ENCODE measurements at places on chromosomes 7 and 10.

GRCh38 chr7:108079276-108079647 is 50.9 kb downstream of the LAMB4 start:
- no peak for DNase-seq

DNA sequence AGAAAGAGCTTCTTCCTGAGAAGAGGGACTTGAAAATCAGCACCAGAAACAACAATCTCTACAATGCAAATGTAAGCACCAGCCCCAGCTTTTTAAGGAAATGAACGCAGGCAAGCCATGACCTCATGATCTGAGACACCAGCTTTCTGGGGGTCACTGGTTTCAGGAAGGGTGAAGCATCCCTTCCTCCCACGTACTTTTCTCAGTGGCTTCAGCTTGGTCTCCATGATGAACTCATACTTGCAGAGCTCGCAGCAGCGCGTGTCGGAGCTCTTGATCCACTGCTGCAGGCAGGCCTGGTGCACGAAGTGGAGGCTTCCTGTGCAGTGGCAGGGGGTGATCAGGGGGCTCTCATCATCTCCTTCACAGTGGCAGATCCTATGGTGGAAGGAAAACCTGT is 87.0 kb downstream of the ALOX5 start:
- no peak for DNase-seq

DNA sequence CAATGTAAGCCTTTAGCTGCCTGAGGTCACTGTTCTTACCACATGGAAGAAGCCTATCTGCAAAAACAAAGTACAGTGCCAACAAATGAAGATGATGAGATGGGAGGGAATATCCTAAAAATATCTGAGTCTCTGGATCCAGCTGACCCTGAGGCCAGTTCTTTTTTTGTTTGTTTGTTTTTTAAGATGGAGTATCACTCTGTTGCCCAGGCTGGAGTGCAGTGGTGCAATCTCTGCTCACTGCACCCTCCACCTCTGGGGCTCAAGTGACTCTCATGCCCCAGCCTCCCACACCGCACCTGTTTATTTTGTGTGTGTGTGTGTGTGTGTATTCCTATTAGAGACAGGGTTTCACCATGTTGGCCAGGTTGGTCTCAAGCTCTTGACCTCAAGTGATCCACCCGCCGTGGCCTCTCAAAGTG is 44.9 kb downstream of the HYCC1 start:
- DNase-seq: no peak

- peak; percentile 71 for DNase-seq
Observed at GRCh38 chr10:126420567-126421300, 32.5 kb upstream of the ADAM12 start.

GRCh38 chr10:89374713-89375141 is 3.1 kb upstream of the IFIT1B start:
- peak; percentile 29 for DNase-seq

DNA sequence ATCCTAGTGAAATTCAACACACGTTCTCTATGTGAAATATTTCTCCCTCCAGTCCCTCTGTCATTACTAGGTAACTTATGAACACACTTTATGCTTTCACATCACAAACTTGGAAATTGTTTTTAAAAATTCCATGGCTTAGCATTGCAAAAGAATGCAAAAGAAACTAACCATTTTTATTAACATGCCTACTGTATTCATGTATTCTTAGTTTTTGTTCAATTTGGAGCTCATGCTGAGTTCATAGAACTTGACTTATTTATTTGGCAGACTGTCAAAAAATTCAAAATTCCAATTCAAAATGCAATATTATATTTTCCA is 155.0 kb upstream of the SEMA3C start:
- DNase-seq: no peak

GRCh38 chr10:4243651-4244050 is 458.6 kb upstream of the KLF6 start:
- peak; percentile 94 for DNase-seq

GRCh38 chr7:71498381-71498780 is 366.4 kb downstream of the GALNT17 start:
- DNase-seq: no peak

DNA sequence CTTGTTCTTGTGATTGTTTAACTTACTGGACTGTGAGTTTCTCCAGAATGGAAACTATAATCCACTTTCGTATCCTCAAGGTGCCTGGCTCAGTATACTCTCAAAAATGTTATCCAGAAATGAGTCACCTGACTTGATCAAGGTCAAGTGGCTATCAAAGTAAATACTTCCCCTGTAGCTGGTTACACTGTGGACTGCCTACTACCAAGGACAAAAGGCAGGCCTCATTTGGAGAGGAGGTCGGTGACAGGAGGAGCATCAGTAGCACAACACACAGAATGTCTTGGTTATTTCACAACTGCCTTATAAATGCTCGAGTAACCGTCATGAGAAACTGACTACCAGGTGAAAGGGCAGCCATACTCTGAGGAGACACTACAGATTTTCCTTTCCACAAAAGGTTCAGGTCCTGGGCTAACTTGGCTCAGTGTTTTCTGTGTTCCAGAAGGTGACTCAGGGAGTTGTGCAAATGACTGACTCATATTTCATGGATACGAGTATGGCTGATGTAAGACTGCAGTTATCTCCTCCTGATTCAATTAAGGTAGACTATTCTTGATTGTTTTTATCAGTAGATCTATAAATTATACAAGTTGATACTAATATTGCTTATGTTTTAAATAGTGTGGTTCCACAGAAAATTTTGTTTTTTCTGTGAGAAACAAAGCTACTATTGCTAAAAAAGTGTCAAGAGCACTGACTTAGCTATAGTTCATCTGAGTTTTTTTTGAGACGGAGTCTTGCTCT is 4.2 kb upstream of the CCNY start:
- DNase-seq: peak; percentile 78

- DNase-seq: peak; percentile 63
Observed at GRCh38 chr7:122885583-122886356, 490 bp downstream of the CADPS2 start.

GRCh38 chr7:80263333-80263732 is 128.7 kb downstream of the GNAI1 start:
- no peak for DNase-seq

DNA sequence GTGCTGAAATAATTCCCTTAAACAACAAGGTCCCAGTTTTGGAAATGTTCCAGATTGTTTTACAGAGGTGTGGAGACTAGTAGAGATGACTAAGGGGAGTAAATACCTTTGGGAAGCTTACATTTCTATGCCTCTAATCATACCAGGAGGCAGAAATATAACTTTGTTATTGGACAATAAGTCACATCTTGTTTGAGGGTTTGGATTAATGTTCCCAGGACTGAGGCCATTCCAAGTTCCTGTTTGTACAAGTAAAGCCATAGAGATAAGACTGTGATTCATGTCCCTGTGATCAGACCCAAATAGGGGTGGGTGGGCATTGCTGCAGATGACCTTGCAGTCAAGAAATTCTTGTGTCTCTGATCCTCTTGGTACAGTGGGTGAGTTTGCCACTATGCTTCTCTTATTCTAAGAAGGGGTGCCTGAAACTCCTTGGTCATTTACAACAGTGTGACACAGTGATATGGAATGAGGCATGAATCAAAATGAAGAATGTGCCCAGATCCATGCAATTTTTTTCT is 508.3 kb downstream of the SORCS3 start:
- DNase-seq: peak; percentile 65

DNA sequence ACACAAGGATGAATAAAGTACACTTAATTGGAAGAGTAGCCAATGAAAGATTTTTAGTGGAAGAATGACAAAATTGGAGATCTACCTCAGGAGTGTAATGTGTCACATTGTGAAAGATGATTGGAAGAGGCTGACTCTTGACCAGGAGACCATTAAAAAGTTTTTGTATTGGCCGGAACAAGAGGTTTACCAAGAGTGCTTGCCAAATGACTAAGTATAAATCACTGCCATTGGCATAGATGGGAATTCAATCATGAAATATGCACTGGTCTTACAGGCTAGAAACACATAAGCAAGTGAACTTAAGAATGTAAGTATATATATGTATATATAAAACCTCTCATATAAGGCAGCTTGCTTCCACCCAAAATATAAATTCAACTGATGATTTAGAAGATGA is 58.7 kb upstream of the TFEC start:
- no peak for DNase-seq

- DNase-seq: no peak
Observed at GRCh38 chr10:91150631-91151030, 69.8 kb upstream of the PCGF5 start.

- DNase-seq: no peak
Observed at GRCh38 chr7:14137676-14138075, 148.2 kb upstream of the ETV1 start.

GRCh38 chr7:7318601-7319000 is 136.3 kb downstream of the C1GALT1 start:
- no peak for DNase-seq

DNA sequence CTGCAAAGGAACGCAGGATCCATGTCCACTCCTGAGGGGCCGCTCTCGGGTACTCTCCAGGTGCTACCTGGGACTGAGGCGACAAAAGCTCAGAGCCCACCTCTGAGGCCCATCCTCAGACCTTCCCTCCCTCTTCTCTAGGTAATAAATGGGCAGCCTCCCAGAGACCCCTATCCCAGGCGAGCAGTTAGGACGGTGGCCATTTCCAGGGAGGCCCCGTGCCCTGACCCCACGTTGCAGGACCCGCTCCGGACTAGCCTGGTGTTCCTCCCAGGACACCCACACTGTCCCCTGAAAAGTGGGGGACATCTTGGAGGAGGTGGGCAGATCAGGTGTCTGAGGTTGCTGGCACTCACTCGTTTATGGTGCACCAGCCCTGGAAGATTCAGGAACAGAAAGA is 44.3 kb downstream of the PRKAG2 start:
- no peak for DNase-seq

DNA sequence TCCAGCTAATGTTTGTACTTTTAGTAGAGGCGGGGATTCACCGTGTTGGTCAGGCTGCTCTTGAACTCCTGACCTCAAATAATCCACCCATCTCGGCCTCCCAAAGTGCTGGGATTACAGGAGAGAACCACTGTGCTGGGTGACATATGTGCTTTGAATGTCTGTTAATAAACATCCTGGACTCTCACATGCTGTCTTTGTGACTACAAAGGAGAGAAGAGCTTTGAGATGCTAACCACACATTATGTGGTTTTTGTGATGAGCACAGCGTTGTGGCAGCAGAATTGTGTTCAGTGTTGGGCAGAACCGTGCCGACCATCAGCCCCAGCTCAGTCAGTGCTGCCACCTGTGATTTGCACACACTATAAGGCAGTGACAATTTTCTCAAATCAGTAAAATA is 500.1 kb upstream of the KLF6 start:
- no peak for DNase-seq

DNA sequence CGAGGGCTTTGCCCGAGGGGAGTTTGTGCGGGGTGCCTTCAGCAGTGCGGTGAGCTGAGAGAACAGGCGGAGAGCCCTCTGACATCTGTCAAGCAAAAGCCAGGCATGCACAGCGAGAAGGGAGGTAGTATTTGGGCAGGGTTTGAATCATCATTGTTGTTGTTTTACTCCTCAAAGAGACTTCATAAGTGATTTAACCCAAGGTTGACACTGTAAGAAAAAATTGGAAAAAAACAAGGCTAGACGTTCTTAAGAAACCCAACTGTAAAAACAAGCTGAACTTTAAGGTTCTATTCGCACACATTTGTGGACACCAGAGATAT is 1.3 kb downstream of the ADAM22 start:
- no peak for DNase-seq

GRCh38 chr7:157970744-157971143 is 616.9 kb downstream of the PTPRN2 start:
- no peak for DNase-seq

DNA sequence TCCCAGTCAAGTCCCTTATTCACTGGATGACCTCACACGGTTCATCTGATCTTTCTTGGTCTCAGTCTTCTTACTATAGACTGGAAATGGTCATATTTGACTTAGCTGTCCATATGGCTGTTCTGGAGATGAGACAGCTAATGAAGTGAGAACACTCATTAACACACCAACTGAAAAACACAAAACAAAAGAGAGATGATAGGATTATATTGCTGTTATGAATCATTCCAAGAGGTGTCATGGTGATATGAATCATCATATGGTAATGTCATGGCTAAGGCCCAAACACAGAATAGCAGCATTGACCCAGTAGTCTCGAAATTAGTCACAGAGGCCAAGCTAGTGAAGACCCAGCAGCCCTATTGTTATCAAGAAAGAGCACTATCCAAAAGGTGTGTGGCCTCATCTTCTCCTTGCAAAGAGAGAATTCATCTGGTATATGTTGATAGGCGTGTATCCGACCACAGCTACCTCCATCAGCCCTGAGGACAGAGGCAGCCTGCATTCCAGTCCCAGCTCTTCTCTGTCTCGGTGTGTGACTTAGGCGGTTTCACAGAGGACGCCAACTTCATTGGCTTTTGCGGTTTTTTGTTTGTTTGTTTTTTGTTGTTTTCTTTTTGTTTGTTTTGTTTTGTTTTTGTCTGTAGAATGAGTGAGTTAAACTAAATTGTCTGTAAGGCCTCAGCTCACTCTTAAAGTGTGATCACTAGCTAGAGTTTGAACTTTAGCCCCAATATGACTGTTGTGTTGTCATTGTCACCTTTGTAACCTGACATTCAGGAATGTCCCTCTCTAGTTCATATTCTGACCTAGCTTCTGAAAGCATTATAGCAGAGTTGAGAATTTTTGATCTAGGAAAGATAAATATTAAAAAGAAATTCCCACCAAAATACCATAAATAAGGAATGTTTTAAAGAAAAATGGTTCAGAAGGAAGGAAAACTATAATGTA is 97.4 kb upstream of the PDCD4 start:
- peak; percentile 70 for DNase-seq

DNA sequence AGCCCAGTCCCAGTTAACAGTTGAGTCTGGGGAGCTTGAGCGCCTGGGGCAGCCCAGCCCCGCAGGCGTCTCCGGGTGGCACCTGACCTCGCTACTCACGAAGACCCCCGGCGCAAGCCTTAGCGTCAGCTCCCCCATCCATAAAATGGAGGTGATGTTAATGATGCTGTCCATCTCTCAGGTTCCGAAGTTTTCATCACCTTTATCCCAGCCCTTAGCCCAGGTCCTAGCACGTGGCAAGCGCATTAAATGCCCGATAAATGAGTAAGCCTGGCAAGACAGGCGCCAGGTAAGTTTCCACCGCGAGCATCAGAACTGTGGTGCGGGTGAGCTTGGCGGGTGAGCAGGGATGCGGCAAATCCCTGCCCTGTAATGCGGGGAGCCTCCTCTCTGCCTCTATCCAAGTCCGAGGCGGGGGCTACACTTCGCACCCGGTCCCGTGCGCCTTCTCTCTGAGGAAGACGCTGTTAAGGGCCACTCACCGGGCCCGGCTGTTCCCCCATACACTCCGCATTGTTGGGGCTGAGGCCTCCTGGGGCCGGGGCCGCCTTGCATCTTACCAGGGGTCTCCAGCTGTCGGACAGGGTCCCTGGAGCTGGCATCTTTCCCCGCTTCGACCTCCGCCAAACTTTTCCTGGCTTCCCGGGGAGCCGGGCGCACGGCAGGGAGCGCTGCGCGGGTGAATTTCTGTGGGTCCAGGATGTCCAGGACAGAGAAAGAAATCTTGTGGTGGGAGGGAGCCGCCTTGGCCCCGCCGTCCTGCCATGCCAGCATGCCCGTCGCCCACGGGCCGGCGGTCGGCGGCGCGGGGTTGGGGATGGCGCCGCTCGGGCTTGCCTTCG is 444 bp downstream of the NKX1-2 start:
- peak; percentile 20 for DNase-seq

- DNase-seq: no peak
Observed at GRCh38 chr7:497946-498655, 21.5 kb downstream of the PDGFA start.
